ENCODE measurements at places on chromosomes 3 and 15. TPM values are rescaled to one million over a fixed set of nuclear protein-coding genes. Genes with fewer than 3 reads are reported as not detected.

DNA sequence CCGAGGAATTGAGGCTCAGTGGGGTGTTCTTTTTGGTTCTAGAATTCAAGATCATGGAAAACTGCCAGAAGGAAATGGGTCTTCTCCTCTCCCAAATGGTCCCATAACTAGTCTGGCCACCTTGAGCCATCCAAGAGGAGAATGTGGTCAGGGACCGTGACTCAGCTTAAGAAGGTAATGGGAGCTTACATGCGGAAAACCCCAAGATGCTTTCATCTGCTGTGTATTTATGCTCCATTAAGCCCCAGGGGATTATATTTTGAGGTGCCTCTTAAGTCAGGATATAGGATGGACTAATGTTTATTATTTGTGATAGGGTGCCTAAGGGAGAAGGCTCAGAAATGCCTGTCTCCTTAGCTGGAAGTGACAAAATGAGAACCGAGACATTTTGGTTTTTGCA is 39.2 kb upstream of the DLG1 start:
- no peak for DNase-seq

Gene CXCR6
- total RNA-seq, result 4.7 TPM

DNA sequence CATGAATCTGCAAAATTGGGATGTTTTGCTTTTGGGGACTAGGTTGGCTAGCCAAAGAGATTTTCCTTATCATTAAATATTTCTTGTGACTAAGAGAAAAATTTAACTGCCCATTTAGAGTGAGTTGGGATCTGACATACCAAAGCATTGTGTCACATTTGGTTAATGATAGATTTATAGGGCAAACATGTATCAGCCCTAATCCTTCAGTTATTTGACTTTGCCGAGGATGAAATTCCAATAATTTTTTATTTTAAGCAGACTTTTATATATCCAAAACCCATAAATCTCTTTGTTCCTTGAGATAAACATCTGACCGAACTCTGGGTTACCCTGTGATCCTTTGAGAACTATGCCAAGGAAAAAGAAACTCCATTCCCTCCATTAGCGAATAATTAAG is 218.9 kb downstream of the CDIN1 start:
- no peak for DNase-seq

Gene PARP15
- 9.7 TPM for total RNA-seq

- no peak for DNase-seq
Observed at GRCh38 chr15:29959384-29960137, 123.2 kb upstream of the GOLGA8J start.

GRCh38 chr15:99504823-99505551 is 60.8 kb upstream of the MEF2A start:
- DNase-seq, result no peak

DNA sequence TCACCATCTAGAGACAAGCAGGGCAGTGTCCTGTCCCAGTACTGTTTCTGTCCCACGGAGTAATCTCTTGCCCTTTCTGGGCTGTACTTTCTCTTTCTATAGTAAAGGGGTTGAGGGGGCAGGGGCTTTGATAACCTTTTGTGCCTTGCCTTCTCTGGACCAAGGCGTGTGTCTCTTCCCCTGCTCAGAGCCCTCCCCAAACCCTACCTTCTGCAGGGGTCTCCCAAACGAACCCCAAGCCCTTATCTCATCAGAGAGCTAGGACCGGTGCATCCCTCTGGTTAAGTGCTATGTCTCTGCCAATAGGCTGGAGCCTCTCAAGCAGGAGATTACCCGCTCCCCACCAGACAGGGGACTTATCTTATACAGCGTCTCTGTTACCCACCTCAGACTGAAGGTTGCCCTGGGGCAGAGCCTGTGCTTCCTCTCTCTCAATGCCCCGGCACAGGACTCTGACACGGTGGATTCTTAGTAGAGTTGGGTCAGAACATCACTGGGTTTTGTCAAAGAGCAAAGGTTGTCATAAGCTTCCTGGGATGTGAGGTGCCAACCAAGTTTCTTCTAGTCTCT is 2.9 kb downstream of the PLEKHO2 start:
- DNase-seq, result no peak

DNA sequence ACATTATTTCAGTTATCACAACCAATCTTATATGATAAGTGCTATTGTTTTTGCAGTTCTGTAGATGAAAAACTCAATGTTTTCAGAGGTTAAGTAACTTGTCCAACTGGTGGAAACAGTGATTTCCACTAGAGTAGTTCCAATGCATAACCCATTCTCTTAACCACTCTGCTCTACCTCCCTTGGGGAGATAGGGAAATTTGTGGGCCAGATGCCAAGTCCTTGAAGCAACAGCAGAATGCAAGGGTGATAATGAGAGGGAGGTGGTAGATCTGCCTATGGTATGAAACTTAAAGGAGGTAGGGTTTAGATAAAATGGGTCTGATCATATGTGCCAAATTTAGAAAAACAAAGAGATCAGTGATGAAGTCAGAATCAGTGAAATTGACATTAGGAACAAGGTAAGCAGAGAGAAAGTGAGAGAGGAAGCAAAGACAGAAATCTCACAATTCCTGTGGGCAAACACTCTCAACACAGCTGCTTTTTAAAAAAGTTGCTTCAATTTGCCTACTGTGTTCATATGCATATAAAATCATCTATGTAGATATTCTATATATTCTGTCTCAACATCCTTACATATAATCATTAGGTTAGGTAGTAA is 50.5 kb upstream of the UBP1 start:
- no peak for DNase-seq

DNA sequence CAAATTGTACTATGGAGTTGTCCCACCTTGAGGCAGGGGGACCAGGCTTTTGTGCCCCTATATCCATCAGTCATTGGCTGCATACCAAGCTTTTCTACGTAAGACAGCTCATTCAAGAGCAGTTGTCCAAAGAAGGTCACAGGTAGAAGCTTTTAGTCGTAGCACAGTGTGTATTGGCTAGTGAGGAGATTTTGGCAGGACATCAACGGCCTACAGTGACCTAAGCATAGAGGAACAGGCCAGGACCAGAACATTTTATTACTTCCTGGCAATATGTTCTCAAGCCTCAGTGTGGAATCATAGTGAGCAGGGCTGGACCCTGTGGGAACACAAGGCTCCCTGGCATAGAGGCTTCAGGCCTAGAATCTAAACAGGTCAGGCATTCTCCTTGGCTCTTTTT is 105.4 kb upstream of the ANKRD28 start:
- DNase-seq, result no peak

Gene ZBTB20
- 61.0 TPM for total RNA-seq

GRCh38 chr3:123724306-123724705 is 139.5 kb upstream of the HACD2 start:
- no peak for DNase-seq

DNA sequence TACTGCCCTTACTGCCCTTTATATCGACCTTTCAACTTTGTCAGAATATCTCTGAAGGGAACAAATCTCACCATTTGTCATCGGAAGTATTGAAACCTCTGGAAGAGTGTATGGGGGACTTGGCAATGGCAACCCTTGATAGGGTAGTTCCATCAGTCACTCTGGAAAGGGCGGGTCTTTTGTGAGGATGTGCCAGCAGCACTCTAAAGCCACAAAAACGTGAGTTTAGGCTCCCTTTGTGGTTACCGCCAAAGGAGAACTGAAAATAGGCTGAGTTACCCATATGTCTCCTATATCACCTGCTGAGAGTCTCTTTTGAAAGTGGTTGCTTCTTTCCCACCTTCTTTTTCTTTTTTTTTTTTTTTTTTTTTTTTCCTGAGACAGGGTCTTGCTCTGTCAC is 296.8 kb upstream of the CHRM5 start:
- no peak for DNase-seq

GRCh38 chr15:59685737-59686297 is 3.3 kb downstream of the BNIP2 start:
- no peak for DNase-seq

- no peak for DNase-seq
Observed at GRCh38 chr3:155491696-155492095, 198.2 kb upstream of the STRIT1 start.

Gene NUDT16
- 47.2 TPM for total RNA-seq

DNA sequence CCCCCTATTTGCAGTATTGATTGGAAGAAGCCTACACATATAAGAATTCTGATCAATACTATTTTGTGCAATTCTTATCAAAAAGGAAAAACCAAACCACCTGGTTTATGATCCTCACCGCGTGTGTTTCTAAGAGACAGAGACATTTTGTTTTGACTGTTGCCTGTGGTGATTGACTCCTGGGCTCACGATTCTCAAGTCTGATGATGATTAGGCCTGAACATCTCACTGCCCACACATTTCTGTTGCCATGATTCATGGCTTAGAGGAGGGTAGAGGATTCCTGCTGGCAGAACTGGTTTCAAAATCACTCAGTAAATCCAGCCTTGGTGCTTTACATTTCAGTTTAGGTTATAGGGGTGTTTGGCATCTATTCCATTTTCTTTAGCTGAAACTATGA is 88.3 kb upstream of the UBE3A start:
- no peak for DNase-seq

DNA sequence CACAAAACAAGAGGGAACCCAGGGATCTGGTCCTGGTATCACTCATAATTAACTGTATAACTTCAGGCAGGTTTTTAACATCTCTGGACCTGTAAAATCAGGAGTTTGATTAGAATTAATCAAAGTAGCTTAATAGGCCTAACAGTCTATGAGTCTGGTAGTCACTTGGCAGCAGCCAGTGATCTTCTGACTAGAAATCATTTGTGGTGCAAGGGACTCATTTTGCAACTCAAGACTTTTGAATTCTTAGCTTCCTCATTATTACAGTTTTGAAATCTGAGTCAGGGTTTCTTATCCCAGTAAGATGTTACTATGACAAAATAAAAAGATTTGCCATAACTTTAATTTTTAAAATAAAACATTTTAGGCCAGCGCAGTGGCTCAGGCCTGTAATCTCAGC is 70.8 kb downstream of the TMCC1 start:
- DNase-seq, result no peak

- DNase-seq, result no peak
Observed at GRCh38 chr3:87694678-87695077, 364.1 kb downstream of the CGGBP1 start.

DNA sequence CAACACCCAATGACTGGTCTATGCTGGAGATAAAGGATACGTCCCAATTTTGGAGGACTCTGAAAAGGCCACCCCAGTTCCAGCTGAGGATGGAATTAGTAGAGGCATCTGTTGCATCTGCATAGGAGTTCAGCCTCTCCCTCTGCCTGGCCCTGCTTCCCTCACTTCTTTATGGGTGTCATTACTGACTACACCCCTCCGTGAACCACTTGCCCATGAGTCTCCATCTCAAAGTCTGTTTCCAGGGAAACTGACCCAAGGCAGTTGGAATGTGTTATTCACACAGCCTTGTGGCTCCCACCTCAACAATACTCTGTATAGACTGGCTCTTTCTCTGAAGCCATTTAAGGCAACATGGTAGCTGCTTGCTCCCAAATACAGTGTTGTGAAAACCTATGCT is 21.4 kb upstream of the PCOLCE2 start:
- no peak for DNase-seq

DNA sequence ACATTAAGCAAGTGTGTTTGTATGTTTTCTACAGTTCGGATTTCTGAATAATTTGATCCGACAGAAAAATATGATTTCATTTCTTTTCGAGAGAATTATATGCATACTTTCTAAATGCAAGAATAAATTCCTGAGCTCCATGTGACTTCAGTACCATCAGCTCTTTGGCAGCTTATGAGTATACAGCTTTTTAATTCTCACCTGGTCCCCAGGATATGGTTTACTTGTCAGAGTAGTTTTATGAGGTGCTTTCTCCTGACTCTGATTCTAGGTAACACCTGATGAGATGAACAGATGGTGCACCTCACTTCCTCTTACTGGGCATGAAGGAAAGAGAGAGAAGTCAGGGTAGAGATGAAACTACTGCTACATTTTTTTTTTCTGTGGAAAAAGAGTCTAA is 3.1 kb downstream of the HGD start:
- DNase-seq, result no peak

- DNase-seq, result no peak
Observed at GRCh38 chr15:45373976-45374375, 4.4 kb downstream of the GATM start.

Gene PRTG
- 8.6 TPM for total RNA-seq

Data from upper lobe of right lung (tissue), 1 donor.